Stimulated activated CD4-positive, alpha-beta T cell treated with anti-CD3 and anti-CD28 coated beads, Interleukin-4, amount 100 ng/mL, for 1 hour (primary cell): ENCODE measurements at places on chromosomes 5 and 9.

DNA sequence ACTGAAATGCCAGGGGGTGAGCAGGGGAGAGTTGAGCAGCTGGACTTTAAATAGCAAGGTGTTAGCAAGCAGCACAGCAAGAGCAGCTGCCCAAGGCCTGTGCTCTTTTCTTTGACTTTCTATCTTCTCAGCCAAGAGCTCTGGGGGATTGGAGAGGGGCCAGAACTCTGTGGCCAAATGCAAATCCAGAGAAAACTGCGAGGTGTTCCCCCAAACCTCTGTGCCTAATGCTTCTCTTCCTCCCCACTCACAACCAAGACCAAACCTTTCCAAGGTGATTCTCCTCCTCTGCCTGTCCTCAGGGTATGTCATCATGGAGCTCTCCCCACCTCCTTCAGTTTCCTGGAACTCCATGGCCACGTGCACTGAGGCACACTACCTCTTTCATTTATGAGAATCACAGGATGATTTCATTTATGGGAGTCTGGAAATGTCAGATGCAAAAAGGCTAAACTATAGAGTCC lies 118.7 kb upstream of the WWC1 start:
- no peak for DNase-seq

GRCh38 chr9:136197930-136198604 lies 6.9 kb downstream of the LHX3 start:
- DNase-seq = no peak

GRCh38 chr5:140043508-140043872 lies 391 bp upstream of the NRG2 start:
- DNase-seq = peak; percentile 2

DNA sequence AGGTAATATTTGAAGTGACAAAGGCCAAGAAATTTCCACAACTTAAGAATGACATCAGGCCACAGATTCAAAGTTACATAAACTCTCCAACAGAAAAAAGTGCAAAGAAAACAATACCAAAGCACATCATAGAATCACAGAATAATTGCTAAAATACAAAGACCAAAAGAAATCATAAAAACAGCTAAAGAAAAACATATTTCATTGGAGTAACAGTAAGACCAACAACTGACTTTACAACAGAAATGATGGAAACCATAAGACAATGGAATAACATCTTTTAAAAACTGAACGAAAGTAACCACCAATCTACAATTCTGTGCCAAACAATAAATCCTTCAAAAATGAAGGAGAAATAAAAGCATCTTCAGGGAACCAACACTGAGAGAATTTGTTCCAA lies 38.3 kb downstream of the ZDHHC21 start:
- no peak for DNase-seq

GRCh38 chr5:446066-446882 lies 3.3 kb downstream of the EXOC3 start:
- no peak for DNase-seq

- peak; percentile 66 for DNase-seq
Observed at GRCh38 chr5:91381774-91382359, 1.2 kb downstream of the ARRDC3 start.

- DNase-seq = no peak
Observed at GRCh38 chr9:14260101-14260500, 53.8 kb downstream of the NFIB start.

GRCh38 chr5:52709167-52709925 lies 78.4 kb upstream of the ITGA1 start:
- no peak for DNase-seq

GRCh38 chr9:27329291-27329690 lies 32.3 kb upstream of the EQTN start:
- no peak for DNase-seq

- DNase-seq = no peak
Observed at GRCh38 chr9:128125580-128126354, 1.8 kb downstream of the PTGES2 start.

DNA sequence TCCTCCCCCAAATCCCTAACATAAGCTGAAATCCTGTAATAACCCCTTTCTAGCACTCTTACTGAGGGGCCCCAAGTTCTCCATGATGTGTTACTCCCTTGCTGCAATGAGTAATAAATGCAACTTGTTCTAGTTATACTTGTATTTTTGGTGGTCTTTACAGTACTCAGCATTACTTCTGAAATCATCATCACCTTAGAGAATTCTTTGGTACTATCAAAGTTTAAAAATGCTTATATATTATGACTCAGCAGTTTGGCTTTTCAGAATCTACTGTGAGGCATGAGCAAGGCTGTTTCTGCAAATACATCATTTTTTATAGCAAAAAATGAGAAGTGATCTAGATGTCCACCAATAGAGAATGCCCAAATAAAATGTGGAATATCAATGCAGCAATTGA lies 20.7 kb upstream of the ROPN1L start:
- no peak for DNase-seq

DNA sequence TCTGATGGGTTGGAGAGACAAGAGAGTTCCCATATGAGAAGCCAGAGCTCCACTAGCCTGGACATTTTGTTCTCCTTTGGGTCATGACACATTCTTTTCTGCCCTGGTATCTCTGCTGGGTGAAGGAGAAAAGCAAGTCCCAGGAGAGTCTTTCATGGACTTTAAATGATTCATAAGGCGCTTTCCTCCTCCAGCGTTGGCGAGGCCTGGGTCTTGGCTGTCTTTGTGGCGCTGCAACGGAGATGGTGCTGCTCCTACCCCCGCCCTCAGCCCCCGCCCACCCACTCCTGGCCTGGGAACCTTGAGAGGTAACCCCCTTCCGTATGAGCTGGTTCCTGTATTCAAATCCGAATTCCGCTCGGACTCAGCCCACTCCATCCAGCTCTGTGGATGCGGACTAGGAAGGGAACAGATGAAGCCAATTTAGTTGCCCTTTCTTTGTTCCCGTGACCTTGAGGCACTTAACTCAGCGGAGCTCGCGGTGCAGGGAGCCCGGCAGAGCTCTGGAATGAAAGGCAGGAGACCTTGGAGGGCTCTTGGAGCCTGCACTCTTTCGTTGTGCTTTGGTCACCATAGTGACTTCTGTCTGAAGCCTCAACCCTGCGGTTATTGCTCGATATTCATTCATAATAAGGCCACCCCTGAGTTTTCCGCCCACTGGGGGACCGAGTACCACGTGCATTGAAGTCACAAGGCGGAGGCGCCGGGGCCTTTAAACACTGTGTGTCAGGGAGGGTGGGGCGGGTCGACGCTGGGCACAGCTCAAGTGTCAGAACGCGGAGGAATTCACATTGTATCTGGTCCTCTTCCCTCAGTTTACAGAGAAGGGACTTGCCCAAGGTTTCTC lies 14.0 kb upstream of the PWWP2A start:
- no peak for DNase-seq

- no peak for DNase-seq
Observed at GRCh38 chr5:96054311-96055030, 92.8 kb upstream of the ELL2 start.
